ENCODE measurements at places on chromosomes 1 and 21.

- no peak for DNase-seq
These were observed 13.6 kb downstream of the ARPC5 start for GRCh38 chr1:183622013-183622412.

DNA sequence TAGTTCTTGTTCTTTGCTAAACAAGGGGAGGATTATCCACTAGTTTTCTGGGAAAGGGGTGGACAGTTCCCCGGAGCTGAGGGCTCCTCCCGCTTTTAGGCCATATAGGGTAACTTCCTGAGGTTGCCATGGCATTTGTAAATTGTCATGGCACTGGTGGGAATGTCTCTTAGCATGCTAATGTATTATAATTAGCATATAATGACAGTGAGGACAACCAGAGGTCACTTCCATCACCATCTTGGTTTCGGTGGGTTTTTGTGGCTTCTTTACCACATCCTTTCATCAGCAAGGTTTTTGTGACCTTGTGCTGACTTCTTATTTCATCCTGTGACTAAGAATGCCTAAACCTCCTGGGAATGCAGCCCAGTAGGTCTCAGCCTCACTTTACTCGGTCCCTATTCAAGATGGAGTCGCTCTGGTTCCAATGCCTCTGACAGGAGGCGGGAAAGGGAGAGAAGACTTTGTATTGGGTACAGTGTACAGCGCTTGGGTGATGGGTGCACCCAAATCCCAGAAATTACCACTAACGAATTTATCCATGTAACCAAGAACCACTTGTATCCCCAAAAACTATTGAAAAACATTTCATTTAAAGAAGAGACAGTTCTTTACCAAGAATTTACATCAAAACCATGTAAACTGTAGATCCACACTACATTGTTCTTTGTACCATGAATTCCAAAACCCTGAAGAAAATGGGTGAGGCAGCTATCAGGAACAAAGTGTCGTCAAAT lies 8.7 kb upstream of the SLC2A5 start:
- no peak for DNase-seq

- DNase-seq, result no peak
These were observed 1620.3 kb downstream of the MRPL39 start for GRCh38 chr21:23986987-23987386.

- no peak for DNase-seq
These were observed 40.4 kb downstream of the KRTAP10-1 start for GRCh38 chr21:44499631-44500030.

GRCh38 chr1:200365897-200366426 lies 43.9 kb downstream of the ZNF281 start:
- DNase-seq, result no peak

- no peak for DNase-seq
These were observed 28.0 kb downstream of the TAF5L start for GRCh38 chr1:229597877-229598276.

- peak; percentile 59 for DNase-seq
These were observed 77.7 kb downstream of the PCNX2 start for GRCh38 chr1:233217832-233218231.

DNA sequence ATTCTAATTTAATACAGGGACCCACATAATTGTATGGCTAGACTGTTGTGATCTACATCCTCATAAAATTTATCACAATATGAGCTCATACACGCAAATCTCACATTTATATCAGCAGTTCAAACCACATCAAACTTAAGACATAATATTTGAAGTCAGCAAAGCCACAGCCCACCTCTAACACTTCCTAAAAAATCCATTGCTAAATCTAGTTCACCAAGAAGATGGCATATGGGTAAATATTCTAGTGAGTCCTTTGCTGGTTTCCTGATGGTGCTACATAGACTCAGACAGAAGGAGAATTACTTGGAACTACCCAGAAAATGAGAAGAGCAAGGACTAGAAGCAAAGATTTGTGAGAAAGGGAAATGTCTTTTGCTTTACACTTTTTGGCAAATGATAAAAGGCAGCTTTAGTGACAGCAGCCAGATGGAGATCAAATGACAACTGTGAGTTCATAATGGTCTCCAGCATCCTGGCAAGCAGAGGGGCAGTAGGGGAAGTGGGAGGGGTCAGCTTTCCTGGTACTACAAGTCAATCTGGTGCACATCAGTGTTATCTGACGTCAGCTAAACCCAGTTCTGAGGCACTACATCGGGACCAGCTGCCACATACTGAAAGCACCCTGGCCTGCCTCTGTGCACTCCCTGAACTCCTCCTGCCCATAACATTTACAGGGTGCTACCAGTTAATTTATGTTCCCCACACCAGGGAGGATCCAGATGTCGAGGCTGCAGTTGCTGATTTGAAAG lies 10.6 kb upstream of the GADD45A start:
- no peak for DNase-seq

GRCh38 chr1:111172463-111172862 lies 28.0 kb downstream of the DENND2D start:
- DNase-seq, result no peak

DNA sequence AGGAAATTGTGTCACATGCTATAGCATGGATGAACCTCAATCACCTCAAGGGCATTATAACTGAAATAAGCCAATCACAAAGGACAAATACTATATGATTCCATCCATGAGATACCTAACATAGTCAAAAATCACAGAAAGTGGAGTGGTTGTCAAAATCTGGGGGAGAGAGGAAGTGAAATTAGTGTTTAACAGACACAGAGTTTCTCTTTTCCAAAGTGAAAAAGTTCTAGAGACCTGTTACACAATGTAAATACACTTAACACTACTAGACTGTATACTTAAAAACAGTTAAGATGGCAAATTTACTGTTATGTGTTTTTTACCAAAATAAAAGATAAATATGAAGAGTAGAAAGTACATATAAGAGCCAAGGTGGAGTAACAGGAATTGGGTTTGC lies 31.8 kb downstream of the ZNF644 start:
- no peak for DNase-seq

GRCh38 chr21:34132926-34133325 lies 59.5 kb downstream of the MRPS6 start:
- no peak for DNase-seq

- DNase-seq, result no peak
These were observed 13.7 kb downstream of the ALX3 start for GRCh38 chr1:110056776-110057175.

GRCh38 chr21:16078382-16078781 lies 348.6 kb downstream of the USP25 start:
- no peak for DNase-seq

GRCh38 chr1:50271968-50272578 lies 151.2 kb downstream of the DMRTA2 start:
- DNase-seq, result peak; percentile 10

GRCh38 chr1:57796616-57797015 lies 372.8 kb upstream of the DAB1 start:
- DNase-seq, result no peak

DNA sequence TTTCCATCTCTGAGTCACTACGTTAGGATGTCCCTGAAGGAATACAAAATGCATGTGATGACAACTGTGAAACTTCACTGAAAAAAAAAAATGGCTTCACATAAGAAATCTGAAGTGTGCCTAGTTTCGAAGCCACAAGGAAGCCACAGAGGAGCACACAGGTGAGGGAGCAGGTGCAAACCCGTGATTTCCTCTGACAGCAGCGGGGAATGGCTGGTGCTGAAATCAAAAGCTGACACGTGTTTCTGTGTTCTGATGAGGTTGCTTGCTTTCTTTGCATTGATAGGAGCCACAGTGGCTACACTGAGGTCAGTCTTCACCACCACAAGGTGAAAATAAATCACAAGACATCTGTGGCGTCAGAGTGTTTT lies 105.7 kb upstream of the TLR5 start:
- no peak for DNase-seq

GRCh38 chr1:91712981-91713841 lies 172.7 kb downstream of the TGFBR3 start:
- no peak for DNase-seq

DNA sequence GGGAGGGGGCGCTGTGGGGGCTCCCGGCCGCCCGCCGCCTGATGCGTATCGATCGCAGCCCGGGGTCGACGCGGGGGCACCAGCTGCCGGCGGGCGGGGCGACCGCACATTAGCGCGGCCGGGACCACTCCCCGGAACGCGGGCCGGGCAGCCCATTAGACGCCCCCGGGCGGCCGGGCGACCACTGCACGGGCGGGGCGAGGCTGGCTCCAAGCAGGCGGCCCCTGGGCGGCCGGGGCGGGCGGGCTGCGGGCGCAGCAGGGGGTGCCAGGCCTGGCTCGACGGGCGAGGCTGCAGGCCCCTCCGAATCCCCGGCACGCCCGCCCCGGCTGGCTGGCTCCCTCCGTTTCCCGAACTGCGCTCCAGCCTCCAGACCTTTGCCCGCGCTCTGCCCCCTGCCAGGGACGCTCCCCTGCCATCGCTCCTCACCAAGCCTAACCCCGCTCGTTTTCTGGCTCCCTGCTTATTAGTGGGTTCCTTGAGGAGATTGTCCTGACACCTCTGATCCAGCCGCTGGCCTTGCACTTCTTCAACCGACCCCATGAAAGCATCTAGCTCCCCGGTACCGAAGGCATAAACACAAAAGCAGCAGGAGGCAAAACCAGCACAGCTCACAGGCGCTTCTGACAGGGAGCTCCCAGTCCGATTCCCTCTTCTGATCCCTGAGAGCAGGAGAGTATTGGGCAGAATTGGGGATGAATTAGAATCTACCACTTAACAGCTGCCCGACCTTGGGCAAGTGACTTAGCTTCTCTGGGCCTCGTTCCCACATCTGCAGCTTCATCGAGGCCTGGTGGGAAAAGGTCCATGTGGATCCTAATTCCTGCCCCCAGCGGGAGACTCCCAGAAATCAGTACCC lies 92.6 kb upstream of the CASZ1 start:
- DNase-seq, result no peak

DNA sequence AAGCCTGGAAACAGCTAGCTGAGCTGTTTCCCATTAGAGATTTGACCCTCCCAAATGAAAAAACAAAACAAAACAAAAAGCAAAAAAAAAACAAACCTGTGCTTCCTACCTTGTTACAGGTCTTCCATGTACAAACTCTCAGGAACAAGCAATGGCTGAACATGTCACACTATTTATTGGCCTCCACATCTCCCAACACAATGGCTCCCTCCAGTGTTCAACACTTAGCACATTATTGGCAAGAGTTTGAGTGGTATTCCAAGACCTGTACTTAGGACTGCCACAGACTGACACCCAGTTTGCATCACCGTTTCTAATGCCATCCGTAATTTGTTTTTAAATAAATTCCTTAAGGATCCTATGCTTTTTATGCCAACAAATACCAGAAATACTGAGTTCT lies 195.0 kb upstream of the OLFM3 start:
- DNase-seq, result peak; percentile 47

- DNase-seq, result peak; percentile 66
These were observed 46.9 kb upstream of the LIN9 start for GRCh38 chr1:226355669-226356551.

DNA sequence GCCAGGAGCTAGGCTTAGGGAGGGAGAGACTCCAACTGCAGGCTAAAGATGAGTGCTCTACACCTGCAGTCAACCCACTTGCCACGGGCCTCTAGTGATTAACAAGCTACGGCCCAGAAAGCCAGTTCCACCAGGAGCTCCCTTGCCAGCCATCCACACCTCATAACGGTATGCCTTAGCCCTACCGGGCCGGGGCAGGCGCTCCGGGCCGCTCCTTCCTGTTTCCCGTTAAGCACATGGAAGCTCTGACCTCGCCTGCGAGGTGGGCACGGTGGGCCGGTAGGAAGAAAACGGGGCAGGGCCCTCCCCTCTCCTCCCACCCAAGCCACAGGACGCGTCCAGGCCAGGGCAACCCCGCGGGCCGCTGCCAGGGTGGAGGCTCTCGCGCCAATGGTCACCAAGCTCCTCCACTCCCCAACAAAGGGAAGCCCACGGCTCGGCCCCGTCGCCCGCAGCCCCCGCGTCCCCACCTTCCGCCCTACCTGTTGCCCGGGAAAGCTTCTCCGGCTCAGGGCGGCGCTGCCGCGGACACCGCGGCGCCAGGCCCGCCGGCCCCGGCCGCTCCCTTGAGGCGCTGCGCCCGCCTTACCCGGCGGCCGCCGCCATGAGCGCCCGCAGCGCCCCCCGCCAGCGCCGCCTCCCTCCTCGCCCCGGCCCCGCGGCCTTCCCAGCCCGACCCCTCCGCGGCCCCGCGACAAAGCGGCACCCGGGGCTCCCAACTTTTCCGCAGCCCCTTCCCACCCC lies 627 bp downstream of the CERS2 start:
- no peak for DNase-seq

DNA sequence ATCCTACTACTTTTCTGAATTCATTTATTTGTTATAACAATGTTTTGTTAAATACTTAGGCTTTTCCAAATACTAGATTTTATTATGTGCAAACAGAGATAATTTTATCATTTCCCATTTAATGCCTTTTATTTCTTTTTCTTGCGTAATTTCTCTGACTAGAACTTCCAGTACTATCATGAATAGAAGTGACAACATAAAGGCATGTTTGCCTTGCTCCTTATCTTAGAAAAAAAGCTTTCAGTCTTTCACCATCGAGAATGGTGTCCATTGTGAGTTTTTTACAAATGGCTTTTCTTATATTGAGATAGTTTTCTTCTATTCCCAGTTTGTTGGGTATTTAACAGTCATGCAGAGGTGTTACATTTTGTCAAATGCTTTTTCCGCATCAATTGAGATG lies 453.1 kb upstream of the ZP4 start:
- no peak for DNase-seq

GRCh38 chr1:152630596-152630995 lies 7.7 kb upstream of the LCE3A start:
- no peak for DNase-seq

DNA sequence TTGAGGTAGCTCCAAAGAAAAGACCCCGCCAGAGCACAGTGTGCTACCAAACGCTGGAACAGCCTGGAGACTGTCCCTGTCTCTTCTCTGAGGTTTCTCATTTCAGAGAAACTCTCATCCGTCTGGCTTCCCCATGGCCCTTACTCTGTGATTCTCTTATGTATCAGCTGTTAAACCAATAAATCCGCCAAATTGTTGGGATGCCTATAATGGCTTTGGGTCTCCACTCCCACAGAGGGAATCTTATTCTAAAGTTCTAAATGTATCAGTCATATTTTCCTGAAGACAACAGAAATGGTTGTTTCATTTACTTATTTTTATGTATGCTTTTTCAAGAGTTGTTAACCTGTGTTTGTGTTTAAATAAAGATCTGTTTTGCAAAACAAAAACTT lies 4.0 kb downstream of the ERG start:
- DNase-seq, result no peak

DNA sequence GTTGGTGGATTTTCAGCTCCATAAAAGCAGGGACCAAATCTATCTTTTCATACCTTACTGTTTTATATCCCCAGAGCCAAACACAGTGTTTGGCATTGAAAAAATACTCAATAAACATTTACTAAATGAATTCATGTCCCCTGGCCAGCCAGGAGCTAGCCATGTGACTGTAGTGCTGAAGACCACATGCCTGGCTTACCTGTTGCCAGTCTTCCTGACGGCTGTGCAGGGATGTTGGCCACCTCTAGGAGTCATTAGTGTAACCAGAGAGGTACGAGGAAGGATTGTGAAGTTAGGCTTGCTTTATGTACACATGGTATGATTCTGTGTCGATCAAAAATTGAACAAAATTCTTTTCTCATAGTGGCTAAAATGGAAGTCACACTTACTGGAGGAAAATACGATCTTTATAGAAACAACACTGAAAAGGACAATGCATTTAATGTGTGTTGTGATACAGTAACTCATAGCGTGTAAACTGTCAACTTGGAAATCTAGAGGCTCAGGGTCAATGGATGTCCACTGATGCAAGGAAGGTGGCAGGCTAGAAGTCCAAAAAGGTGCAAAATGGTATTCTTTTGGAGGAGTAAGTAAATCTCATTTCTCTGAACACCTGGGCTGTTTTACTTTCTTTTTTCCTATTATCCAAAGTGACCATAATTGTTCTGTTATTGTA lies 60.9 kb downstream of the FGGY start:
- no peak for DNase-seq

All from dorsolateral prefrontal cortex (tissue), 122 donors.